ENCODE measurements at places on chromosomes 5 and 9.

- DNase-seq: no peak
These were observed 144.3 kb downstream of the NR3C1 start for GRCh38 chr5:143259254-143259605.

- no peak for DNase-seq
These were observed 207.3 kb upstream of the IER5L start for GRCh38 chr9:129385211-129385934.

DNA sequence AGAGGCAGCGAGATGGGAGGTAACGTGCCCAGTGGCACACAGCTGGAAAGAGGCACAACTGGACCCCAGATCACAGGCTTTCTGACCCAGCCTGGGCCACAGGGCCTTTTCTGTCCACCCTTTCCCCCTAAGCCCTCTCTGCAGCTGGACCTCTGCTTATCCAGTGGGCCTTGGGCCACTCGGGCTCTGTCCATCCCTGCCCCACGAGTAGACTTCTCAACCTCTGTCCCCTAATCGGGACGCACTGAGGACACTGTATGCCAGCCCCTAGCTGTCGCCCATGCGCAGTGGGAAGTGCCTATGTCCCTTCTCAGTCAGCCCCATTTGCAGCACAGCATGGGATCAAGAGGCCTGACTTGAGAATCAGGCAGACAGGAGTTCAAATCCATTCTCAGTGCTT, 65.6 kb upstream of the NEURL1B start:
- no peak for DNase-seq

DNA sequence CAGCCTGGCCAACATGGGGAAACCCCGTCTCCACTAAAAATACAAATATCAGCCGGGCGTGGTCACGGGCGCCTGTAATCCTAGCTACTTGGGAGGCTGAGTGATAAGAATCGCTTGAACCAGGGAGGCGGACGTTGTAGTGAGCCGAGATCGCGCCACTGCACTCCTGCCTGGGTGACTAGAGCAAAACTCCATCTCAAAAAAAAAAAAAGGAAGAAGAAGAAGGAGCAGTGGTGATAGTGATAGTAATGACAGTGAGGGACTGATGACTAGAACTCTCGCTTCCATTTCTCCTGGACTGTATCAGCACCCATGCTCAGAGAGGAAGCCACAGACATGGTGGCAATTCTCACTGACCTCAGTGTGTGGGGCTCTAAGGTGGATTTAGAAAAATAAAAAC, 52.6 kb upstream of the CLINT1 start:
- no peak for DNase-seq

GRCh38 chr5:565782-566440, 41.7 kb upstream of the SLC9A3 start:
- no peak for DNase-seq

GRCh38 chr9:128099932-128100491, 27.5 kb downstream of the PTGES2 start:
- peak; percentile 55 for DNase-seq

GRCh38 chr9:68706363-68707201, 1.5 kb downstream of the PIP5K1B start:
- DNase-seq: no peak

All from C1 segment of cervical spinal cord (tissue), 14 donors.